ENCODE measurements at places on chromosomes 6 and 20.
A peak's percentile ranks its signal among the peaks of the same experiment; 100 is the strongest.

GRCh38 chr20:33465481-33466302 lies 22.1 kb upstream of the SNTA1 start:
- DNase-seq, result no peak

DNA sequence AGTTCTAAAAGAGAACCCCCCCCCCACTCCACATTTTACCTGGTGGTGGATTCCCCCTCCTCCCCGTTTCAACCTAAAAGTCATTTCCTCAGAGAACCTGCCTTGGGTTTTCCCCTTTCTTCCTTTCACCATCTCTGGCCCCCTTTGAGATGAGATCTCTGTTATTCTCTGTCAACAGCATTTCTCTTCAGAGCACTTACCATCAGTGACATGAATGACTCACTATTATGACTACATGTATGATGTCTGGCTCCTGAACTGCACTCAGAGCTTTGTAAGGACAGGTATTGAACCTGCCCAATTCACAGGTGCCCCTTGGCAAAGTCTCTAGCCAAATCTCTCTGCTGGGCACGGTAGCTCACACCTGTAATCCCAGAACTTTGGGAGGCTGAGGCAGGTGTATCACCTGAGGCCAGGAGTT lies 61.4 kb upstream of the JARID2 start:
- DNase-seq, result no peak

DNA sequence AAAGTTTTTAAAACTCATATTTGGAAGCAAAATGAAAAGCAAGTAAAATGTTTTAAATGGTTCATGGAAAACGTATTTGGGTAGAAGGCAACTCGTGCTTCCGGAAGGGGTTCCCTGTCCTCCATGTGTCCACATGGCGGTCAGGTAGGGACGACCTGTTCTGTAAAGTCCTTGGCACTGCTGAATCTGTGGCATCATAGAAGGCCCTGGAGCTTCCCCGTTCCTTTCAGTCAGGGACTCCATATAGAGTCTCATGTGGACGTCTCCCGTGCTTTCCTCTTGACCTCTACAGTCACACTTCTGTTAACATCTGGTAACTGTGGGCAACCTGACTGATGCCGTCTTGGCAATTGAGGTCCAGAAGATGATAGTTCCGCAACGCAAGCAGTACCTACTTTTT lies 11.4 kb downstream of the DYNLT1 start:
- no peak for DNase-seq

DNA sequence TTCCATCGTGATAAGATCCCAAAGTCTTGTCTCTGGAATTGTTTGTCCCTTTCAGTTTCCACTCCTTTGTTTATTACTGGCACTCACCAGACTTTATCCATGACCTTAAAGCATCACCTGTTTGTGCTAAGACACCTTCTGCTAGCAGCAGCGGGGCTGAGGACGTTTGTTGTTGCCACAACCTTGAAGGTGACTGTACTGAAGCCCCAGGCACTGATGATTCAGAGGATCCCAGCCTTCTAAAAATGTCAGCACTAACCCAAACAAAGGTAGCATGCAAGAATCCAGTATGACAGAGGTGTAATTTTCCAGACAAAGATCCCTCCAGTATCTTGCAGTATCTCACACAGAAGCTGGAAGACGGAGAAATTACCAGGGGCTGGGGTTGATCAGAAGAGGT lies 28.9 kb upstream of the SMIM8 start:
- DNase-seq, result no peak

- DNase-seq, result no peak
These were observed 244.4 kb downstream of the FOXA2 start for GRCh38 chr20:22339946-22340345.

- no peak for DNase-seq
These were observed 80.8 kb upstream of the FUCA2 start for GRCh38 chr6:143592335-143592734.

- no peak for DNase-seq
These were observed 14.5 kb downstream of the COL11A2 start for GRCh38 chr6:33177552-33178446.

DNA sequence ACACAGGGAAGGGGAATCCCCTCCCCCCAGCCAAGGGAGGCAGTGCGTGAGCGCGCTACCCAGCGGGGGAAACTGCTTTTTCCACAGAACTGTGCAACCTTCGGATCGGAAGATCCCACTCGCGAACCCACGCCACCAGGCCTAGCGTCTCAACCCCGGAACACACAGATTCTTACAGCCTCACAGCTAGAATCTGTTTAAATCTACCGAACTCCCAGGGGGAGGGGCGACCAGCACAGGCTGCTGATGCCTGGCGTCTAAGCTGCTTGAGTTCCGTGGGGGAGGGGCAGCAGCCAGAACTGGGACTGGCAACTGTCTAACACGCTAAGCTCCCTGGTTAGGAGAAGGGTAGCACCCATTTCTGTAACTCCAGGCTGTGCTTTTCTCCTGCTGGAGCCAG lies 217.3 kb upstream of the TENT5A start:
- DNase-seq, result no peak

GRCh38 chr6:49743429-49743828 lies 759 bp downstream of the CRISP3 start:
- no peak for DNase-seq

DNA sequence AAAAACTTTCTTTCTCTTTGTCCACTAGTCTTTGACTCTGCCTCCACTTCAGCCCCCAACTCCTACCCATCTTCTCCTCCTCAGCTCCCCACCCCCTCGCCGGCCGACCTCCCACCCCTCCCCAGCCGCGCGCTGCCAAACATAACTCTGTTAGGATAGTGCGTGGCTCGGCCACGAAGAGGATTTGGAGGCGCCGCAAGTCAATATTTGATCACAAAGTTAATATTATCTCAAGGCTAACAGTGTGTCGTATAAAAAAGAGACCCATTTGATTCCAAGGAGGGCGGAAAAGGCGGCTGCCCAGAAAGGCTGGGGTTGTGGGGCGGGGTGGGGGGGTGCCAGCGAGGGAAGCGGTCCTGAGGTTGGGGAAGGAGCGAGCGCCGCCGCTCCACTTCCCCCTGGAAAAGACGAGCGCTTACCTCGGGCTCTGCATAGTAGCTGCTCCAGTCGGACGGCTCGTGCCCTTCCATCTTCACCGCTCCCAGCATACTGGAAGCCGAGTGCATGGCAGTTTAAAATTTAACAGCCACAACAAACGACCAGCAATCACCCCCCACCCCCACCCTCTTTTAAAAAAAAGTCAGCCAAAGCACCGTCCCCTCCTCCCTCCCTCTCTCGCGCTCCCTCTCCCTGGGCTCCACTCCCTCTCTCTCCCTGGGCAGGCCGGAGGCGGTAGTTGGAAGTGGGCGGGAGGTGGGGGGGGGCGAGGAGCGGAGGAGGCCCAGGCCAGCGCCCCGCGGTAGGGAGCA lies 425 bp downstream of the FOXA2 start:
- peak; percentile 43 for DNase-seq

GRCh38 chr6:100775667-100776066 lies 105.5 kb downstream of the ASCC3 start:
- no peak for DNase-seq

GRCh38 chr20:38893565-38894090 lies 32.6 kb upstream of the FAM83D start:
- peak; percentile 36 for DNase-seq

- peak; percentile 58 for DNase-seq
These were observed 6.7 kb downstream of the RWDD2A start for GRCh38 chr6:83199863-83200225.

DNA sequence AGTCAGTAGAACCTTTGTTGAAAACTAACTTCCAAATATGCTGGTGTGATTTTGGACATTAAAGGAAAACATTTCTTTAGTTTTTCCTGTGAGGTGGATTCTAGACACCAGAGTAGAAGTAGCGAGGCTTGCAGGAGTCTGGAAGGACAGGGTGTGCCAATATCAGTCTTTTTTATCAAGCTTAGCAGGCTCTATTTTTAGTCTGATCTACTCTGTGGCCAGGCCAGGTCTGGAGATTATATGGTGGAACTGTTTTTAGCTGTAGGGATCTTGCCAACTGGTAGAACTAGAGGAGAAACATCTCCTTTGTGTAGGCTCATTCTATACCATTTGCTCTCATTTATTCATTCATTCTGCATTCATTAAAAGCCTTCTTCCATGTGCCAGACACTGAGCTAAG lies 42.7 kb downstream of the LRP11 start:
- DNase-seq, result no peak

DNA sequence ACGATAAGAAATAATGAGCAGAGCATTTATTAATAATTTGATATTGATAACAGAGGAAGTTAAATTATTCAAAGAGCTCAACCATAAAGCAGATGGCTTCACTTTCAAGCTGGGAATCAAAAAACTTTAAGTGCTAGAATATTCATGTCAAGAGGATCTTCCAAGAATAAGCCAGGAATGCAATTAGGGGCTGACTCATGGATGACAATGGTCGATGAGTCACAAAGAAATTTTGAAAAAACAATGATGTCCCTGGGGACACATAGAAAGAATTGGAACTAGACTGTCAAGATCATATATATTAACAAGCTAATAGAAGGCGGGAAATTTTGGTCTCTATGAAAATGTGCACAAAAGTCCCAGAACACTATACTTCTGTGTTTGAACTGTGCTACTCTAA lies 304.1 kb downstream of the LAMA2 start:
- DNase-seq, result peak; percentile 65

DNA sequence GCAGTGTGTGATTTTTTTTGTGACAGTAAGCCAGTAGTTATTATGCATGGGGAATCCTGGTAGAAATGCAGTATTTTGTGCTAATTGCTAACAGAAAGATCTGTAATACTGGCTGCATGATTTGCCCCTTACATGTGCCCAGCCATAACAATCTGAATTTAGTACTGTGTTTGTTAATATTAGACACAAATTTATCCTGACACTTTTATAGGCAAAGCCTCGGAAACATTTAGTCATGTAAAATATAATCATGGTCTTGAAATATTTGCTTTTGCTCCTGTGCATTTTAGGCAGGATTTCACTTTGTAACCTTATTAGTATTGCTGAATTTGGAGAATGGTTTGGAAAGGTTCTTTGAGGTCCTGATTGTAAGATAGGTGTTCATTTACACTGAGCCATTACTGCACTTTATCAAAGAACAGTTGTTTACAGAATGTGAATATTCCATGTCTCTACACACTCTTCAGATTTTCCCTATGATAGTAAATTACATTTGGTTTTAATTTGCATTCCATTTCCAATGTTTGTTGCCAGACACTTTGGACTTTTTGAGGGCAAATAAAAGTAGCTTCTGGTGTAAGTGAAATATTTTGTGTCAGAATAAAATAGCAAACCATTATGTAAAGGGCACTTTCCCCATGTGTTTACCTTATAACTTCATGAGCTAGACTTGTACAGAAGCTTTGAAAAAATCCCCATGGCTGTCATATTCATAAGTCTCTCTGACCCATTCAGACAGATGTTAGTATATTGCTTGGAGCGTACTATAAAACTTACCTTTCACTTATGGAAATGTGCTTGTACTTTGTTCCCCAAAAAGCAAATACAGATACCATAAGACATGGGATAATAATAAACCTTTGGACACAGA lies 349.9 kb downstream of the ARHGAP18 start:
- no peak for DNase-seq

DNA sequence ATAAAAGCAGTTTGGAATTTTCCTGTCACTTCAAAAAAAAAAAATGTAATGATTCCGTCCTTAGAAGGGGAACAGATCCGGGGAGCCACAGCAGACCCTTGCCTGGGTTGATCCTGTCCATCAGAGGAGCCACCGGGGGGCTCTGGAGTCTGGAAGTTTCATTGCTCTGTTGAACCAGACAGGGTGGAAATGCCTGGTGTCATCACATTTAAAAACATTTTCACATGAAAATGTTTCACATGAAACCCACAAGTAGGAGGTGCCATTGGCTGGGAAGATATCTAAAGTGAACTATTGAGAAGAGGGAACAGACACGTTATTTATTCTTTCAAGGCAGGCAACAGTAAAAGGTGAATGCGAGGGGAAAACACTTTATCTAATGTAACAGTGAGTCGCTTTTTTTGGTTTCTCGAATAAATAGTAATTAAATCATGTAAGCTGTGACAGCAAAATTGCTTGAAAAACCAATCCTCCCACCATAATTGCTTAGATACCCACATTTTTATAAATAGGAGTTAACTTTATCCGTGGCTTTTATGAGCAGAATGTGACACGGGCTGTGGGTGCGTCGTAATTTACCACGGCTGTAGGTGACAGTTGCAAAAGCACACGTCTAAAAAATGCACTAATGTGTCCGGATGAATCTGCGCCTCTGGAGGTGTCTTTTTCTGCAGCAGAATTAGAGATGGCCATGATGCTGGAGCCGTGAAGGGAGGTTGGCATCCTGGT lies 323.4 kb downstream of the TAF4 start:
- DNase-seq, result no peak

- peak; percentile 25 for DNase-seq
These were observed 18.7 kb upstream of the COL10A1 start for GRCh38 chr6:116144605-116145004.

GRCh38 chr20:32494483-32495216 lies 90.5 kb downstream of the NOL4L start:
- no peak for DNase-seq

DNA sequence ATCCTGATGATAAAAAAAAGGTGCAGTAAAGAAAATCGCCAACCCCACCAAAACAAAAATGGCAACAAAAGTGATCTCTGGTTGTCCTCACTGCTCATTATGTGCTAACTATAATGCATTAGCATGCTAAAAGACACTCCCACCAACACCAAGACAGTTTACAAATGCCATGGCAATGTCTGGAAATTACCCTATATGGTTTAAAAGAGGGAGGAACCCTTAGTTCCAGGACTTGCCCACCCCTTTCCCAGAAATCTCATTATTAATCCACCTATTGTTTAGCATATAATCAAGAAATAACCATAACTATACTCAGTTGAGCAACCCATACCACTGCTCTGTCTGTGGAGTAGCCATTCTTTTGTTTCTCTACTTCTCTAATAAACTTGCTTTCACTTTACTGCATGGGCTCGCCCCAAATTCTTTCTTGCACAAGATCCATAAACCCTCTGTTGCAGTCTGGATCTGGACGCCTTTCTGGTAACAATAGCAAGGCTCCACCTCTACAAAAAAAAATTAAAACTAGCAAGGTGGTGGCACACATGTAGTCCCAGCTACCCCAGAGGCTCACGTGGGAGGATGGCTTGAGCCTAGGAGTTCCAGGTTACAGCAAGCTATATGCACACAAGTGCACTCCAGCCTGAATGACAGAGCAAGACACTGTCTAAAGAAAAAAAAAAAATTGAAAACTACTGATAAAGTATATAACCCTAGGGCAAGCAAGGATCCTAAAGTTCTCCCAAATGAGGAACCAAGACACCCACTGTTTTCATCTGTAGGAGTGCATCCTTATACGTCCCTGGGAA lies 278.8 kb upstream of the JARID2 start:
- DNase-seq, result no peak

DNA sequence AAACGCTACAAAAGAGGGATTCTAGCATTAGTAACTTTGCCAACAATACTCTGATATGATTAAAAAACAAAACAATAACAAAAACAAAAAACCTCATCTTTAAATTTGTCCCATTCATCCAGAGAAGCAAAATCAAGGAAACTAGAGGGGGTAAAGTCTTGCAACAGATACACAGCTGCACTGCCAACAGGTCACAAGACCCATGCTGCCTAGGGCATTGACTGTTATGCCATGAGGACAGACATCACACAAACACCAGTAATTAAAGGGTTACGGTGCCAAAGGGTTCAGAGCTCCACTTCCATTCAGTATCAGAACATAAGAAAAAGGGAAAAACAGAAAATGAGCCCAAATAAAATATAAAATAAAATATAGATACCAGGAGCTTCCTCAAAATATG lies 1.6 kb downstream of the TBC1D20 start:
- DNase-seq, result no peak

GRCh38 chr6:13494137-13494536 lies 6.7 kb upstream of the GFOD1 start:
- no peak for DNase-seq

GRCh38 chr6:161237176-161237575 lies 36.7 kb downstream of the AGPAT4 start:
- DNase-seq, result no peak

Measured in RCC 7860 (cell line).